Activated CD4-positive, alpha-beta T cell treated with anti-CD3 and anti-CD28 coated beads for 36 hours (primary cell): ENCODE measurements at places on chromosomes 6 and 20. TPM values are rescaled to one million over a fixed set of nuclear protein-coding genes. Genes with fewer than 3 reads are reported as not detected.

RCAN2 gene
- 0.57 TPM for total RNA-seq

DNA sequence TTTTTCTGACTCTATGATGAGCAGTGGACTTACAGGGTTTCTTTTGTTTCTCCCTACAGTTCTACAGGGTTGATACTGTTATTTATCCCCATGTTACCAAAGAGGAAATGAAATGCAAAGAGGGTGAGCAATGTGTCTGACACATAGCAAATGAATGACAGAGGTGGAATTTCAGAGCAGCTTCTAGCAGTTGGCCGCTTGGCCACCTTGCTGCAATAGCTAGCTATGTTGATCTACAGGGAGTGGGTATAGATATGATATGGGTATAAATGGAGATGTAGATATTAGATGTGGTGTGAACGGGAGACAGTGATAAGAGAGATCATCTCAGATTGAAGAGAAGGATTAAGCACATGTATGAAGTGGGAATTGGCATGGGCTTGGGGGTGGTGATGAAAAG, 10.9 kb upstream of the SLC22A3 start:
- DNase-seq, result no peak

ARMC2 gene
- 3.9 TPM for total RNA-seq

TPX2 gene
- total RNA-seq, result 137 TPM

BTN1A1 gene
- total RNA-seq, result not detected

RBM24 gene
- total RNA-seq, result not detected

PDSS2 gene
- total RNA-seq, result 11.7 TPM

PACRG gene
- not detected for total RNA-seq

COL11A2 gene
- 2.0 TPM for total RNA-seq

DNA sequence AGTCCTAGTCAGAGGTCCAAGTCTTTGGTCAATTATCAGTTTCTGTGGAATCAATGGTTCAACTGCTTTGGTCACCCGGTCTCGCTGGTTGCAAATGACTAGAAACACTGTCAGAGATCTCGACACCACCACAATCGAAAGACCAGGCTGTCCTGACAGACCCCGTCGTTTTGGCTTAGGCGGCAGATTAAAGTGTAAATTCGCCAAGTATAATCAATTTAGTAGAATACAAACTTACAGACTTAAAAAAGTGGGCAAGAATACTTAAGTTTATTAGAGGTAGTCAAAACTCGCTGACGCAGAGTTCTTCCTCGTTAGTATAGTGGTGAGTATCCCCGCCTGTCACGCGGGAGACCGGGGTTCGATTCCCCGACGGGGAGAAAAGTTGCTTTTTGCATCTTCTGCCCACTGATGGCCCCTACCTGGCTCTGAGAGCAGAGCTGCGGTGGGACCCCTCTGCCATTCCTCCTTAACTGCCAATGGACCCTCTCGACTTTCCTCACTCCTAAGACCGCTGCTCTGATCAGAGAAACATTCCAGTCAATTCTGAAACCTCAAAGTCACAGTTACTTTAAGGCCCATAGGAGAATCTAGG, 30.6 kb upstream of the ZNF184 start:
- peak; percentile 87 for DNase-seq

OR12D1 gene
- total RNA-seq, result not detected

TSHZ2 gene
- 43.6 TPM for total RNA-seq

GPX5 gene
- not detected for total RNA-seq

- DNase-seq, result no peak
Measured at GRCh38 chr6:159461998-159462397, 231.0 kb downstream of the SOD2 start.

TTK gene
- total RNA-seq, result 47.2 TPM

DNA sequence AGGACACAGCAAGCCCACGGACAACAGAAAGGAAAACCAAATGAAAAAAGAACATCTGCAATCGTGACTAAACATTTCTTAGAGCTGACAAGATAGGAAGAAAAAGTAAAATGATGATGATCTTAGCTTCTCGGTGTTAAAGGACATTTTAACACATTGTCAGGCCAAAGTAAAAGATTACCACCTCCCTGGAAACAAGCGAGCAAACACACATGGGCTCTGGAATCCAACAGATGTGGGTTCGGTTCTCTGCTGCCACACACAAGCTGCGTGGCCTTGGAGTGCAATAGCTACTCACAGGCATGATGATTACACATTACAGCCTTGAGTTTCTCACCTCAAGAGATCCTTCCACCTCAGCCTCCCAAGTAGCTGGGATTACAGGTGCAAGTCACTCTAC, 7.5 kb upstream of the AAR2 start:
- peak; percentile 23 for DNase-seq

MTFR2 gene
- total RNA-seq, result 26.9 TPM

GRCh38 chr6:32131439-32131948, 1.4 kb upstream of the FKBPL start:
- DNase-seq, result no peak

ADGB gene
- total RNA-seq, result not detected

- DNase-seq, result no peak
Measured at GRCh38 chr6:37375376-37375775, 21.6 kb downstream of the RNF8 start.

GRCh38 chr6:63058601-63059000, 152.7 kb upstream of the FKBP1C start:
- no peak for DNase-seq

DNA sequence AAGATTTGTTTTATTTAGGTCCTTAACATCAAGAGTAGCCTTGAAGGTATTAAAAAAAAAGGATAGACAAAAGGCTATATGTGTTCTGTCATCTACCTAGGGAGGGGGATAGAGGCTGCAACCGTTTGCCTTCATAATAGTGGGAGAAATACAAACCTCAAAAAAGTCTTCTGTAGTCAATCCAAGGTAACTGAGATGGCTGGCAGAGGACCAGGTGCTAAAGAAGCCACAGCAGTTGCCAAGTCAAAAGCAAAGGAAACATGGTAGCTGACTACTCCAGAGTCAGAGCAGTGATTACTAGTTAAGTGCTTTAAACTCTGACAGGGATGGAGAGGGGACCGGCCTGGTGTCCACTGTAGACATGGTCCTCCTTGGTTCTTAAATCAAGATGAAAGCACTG, 249.4 kb downstream of the PTPRK start:
- no peak for DNase-seq

GRCh38 chr6:36139991-36140710, 9.8 kb downstream of the MAPK13 start:
- no peak for DNase-seq

PCK1 gene
- not detected for total RNA-seq

- DNase-seq, result peak; percentile 44
Measured at GRCh38 chr6:109595998-109596397, 95.0 kb downstream of the AK9 start.

DNA sequence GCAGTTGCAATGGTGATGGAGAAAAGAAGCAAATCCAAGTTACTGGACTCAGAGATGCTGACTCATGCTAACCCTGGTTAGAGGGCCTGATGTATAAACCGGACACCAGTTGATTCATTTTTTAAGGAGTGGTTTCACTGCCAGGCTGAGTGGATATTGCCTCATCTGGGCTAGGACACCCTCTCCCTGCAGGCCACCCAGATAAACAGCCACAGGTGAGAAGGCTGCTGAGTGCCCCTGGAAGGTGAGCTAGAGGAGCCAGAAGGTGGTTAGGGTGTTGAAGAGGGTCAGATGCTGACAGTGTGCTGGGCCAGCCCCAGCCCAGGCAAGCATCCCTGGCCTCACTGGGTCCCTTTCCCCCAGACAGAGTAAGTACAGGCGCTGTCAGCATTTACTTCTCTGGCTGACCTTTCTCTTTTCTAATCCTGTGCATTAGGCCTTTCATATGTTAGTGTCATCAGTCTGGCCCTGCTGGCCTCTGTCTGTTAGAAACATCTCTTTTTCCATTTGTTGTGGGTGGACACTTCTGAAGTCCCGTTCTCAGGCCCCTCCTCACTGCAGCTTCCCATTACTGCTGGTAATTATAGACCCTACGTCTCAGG, 13.5 kb downstream of the EPB41L1 start:
- DNase-seq, result no peak

GRCh38 chr20:39623584-39624234, 661.6 kb downstream of the DHX35 start:
- no peak for DNase-seq

DNA sequence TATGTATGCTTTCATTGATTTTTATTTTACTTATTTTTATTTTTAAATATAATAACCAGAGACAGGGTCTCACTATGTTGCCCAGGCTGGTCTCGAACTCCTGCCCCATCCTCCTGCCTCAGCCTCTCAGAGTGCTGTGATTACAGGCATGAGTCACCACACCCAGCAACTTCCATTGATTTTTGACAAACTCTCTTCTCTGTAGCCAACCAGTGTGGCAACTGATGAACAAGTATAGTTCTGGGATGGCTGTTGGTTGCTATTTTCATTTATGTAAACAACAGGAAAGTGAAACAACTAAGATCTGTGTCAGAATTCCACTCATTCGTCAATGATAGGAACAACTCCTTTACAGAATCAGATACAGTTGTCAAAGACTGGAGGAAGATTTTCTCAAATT, 356.7 kb upstream of the JARID2 start:
- DNase-seq, result no peak

LY6G6C gene
- total RNA-seq, result not detected

PTK6 gene
- 0.48 TPM for total RNA-seq

- no peak for DNase-seq
Measured at GRCh38 chr20:24699321-24700165, 230.1 kb downstream of the SYNDIG1 start.

BPIFB4 gene
- not detected for total RNA-seq

DNA sequence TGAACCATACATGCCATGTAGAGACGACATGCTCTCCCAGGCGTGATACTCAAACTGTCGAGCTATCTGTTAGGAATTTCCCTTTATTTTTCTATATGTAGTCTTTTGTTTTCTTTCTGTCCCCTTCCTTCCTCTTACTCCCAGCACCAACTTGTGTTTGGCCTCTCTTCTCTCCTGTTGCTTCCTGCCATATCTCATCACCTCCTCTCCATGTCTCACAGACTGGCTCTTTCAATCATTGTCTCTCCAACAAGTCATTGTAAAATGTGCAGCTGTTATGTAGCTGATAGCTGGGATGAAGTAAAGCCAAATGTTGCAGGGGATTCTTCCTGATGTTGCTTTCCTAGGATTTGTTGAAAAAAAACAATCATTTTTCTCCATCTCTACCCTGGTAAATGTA, 234.5 kb downstream of the TMEM242 start:
- no peak for DNase-seq

- DNase-seq, result peak; percentile 80
Measured at GRCh38 chr20:728256-728944, 39.9 kb downstream of the SLC52A3 start.

DNA sequence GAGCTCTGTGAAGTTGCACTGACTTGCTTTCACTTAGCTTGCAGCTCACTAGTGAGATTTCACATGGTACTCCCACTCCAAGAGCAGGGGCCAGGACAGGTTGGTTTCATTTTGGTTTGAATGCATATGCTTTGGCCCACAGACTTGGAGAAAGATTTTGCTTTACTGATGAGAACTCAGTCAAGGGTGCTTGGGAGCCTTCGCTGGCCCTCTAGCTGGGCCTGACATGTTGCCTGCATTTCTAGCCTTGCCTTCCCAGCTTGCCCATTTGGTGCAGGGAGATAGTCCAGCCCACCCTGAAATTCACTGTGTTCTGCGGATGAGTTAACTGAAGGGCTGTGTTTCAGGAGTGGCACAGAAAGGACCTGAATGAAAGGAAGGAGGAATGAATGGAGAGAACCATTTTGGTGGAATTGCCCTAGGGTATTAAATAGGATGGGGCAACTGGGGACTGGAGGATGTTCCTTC, 1.9 kb downstream of the SGK1 start:
- no peak for DNase-seq

- DNase-seq, result no peak
Measured at GRCh38 chr6:104253236-104253635, 606.5 kb downstream of the HACE1 start.

- DNase-seq, result peak; percentile 36
Measured at GRCh38 chr6:107670792-107671199, 153.3 kb downstream of the SCML4 start.

KCNQ2 gene
- not detected for total RNA-seq

DNA sequence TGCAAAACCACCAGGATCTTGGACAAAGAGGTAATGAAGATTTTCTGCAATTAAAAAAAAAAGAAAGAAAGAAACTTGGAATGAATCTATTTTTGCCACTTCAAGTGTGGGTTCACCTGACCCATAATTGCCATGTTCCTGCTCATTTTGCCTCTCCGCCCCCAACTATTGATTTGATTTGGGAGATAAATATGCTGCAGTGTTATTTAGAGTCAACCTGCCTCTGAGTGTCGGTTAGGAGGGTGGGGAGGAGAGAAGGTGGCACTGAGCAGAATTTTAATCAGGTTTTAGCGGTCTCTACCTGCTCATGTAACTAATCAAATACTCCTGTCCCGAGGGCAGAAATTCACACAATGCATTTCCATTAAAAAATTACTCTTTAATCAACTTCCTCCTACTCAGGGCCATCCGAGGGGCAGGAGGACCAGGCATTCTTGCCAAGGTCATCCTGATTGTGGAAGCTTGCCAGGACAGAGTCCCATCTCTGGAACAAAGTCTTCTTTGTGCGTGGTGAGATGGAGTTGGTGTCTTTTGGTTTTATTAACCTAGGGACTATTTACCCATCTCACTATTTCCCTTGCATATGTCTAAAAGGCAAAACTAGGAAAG, 300.1 kb downstream of the CDH26 start:
- no peak for DNase-seq

PXDC1 gene
- 2.4 TPM for total RNA-seq

GRCh38 chr6:2733324-2733723, 17.4 kb downstream of the MYLK4 start:
- peak; percentile 78 for DNase-seq

BRD2 gene
- total RNA-seq, result 338 TPM

DNA sequence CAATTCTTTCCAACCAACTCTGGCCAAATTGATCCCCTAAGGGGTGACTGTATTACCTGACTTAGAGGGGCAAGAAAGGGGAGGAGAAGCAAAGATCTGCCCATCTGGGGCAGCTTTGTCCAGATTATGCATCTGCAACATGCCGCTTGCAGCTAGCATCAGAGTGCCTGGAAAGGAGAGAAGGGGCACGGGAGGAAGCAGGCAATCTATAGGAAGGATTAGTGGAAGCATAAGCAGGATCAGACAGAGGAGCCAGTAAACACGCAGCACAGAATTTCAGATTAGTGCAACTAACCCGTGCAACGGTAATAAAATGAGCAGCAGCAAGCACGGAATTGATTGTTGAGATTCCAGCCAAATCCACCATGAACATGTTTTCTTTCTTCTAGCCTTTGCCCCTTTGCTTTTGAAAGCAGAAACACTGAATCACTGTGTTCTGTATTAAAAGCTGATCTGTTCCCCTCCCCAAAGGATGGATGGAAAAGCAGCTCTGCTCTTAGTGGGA, 643.6 kb upstream of the CHD6 start:
- DNase-seq, result no peak

DNA sequence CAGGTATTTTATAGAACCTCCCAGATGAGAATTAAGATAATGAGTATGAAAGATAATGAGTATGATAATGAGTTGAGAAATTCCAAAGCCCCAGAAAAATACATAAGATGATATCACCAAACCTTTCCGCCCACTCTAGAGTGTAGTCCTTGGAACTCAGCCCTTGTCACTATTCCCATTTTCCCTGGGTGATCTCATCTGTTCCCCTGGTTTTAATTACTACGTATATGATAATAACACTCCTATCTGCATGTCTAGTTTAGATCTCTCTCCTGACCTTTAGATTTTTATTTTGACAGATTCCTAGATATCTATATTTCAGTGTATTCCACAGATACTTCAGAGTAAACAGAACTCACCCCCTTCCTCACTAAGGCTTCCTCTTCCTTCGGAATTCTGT, 51.0 kb upstream of the ASIP start:
- DNase-seq, result no peak
